ENCODE measurements at places on chromosomes 11 and 22. TPM values are rescaled to one million over a fixed set of nuclear protein-coding genes. Genes with fewer than 3 reads are reported as not detected.

The ART1 gene
- total RNA-seq: not detected

The NEFH gene
- 0.05 TPM for total RNA-seq

The KCTD14 gene
- 1.6 TPM for total RNA-seq

The TNNT3 gene
- total RNA-seq: not detected

The SLN gene
- 0.45 TPM for total RNA-seq

The EPS8L2 gene
- 111 TPM for total RNA-seq

The MDK gene
- total RNA-seq: 18.2 TPM

The MS4A15 gene
- not detected for total RNA-seq

The ELFN2 gene
- 9.0 TPM for total RNA-seq

The NUDT22 gene
- total RNA-seq: 33.5 TPM

The SGSM1 gene
- 0.23 TPM for total RNA-seq

The MTMR3 gene
- 10.1 TPM for total RNA-seq

The CBLIF gene
- not detected for total RNA-seq

The KRTAP5-9 gene
- total RNA-seq: not detected

The NCAPD3 gene
- 31.0 TPM for total RNA-seq

The CARNS1 gene
- total RNA-seq: 0.18 TPM

The ESAM gene
- 10.5 TPM for total RNA-seq

The RTN4R gene
- 9.3 TPM for total RNA-seq

The OR5A1 gene
- not detected for total RNA-seq

The PRMT3 gene
- total RNA-seq: 35.0 TPM

The QSER1 gene
- 24.7 TPM for total RNA-seq

The CLDN5 gene
- total RNA-seq: not detected

All from A549 treated with DMSO at 1 μM for 4 hours (cell line).